ENCODE measurements at places on chromosomes 4 and X.
A peak's percentile ranks its signal among the peaks of the same experiment; 100 is the strongest.

DNA sequence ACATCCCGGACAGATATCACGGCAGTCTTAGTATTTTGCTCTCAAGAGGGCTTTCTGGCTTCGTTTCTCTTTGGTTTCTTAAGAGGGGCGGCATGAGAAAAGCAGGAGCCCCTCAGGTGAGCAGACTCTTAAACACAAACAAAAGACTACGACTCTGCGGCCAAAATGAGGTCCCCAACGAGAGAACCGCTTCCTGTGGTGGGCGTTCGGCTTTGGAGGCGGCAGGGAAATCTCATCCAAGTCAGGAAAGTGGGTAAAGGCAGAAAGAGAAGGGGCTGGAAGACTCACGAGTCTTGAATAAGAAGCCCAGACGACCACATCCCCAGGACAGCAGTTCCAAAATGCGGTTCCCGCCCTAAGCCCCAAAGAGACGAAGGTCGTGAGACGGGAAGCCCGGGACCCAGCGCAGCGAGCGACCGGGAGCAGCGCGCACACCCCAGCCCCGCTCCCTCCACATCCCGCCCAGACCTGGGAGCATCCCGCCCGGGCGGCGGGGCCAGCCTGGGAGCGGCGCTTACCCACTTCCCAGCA lies 409 bp downstream of the UGDH start:
- no peak for DNase-seq

DNA sequence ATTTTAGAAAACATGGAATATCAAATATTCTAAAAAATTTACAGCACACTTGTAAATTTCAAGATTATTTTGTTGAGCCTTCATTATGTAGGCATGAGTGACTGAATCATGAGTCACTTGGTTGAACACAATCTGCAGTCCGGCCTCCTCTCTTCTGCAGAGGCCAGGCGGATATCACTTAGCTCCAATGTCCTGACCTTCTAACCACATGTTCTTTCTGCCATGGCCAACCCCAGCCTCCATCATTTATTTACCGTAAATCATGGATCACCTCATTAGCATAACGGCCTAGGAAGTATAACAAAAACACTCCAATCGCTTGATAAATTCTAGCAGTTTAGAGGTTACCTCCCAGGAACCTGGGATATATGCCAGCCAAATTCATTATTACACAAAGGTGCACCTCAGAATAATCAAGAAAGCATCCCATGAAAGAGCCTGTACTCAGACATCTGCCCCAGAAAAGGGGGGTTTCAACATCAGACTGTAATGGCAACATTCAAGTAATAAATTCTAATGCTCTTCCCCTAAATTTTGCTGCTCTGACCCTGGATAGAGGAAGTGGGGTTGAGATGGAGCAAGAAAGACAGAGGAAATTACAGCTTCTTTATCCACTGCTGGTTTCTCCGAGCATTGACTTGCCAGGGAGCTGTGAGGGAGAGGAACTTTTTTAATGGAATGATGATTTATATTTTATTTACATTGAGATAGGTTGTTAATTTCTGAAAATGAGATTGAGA lies 2153.6 kb upstream of the AGA start:
- no peak for DNase-seq

GRCh38 chrX:45445745-45446412 lies 245.2 kb upstream of the DIPK2B start:
- no peak for DNase-seq

DNA sequence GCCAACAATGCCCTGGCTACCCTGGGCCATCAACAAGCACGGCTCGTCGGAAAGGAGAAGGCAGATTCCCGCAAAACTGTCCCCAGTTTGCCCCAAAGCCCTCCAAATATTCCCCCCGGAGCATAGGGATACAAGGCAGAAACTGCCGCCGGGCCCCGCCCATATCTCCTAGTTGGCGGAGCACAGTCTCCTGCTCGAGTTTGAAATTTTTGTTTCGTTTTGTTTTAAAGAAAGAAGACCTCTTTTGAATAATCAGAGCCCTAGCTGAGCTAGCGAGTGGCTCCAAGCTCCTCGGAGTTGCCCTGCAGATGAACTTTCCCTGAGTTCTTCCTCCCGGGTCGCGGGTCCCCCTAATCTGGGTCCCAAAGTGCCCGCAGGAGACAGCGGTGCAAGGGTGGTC lies 138.1 kb upstream of the ZIC3 start:
- DNase-seq = no peak

DNA sequence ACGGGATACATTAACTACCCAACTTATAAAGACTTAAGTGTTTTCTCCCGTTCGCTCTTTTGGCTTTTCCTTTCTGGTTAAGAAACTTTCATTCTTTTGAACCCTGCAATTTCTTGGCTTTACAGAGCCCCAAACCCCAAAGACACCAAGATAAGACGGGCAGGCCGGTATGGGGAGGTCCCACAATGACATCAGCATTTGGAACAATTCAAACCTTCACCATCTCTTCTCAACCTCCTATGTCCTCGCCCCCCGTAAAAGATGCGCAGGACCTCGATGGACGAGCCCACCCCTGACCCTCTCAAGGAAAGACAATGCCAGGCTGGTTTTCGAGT lies 999 bp downstream of the ZNF518B start:
- no peak for DNase-seq

GRCh38 chrX:152899111-152899873 lies 1.4 kb downstream of the ZNF185 start:
- DNase-seq = no peak

DNA sequence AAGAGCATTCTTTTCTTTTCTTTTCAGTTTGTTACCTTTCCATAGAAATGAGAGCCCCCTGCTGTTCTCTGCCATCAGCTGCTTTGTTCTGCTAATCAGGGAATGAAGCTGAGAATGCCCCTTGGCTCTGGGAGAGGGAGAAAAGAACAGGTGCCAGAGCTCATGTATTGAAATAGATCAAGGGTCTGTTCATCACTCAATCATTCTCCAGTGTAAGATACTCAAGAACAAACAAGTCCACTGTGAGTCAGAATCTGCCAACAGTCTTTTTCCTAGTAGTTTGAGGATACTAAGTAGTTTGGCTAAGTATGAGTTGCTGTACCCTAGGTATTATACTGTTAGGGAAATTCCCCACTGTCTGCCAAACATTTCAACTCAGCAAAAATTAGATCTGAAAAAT lies 144.3 kb downstream of the RTL3 start:
- DNase-seq = no peak

- DNase-seq = no peak
These were observed 36.9 kb upstream of the GDPD2 start for GRCh38 chrX:70386235-70386634.

- no peak for DNase-seq
These were observed 212.2 kb upstream of the CENPE start for GRCh38 chr4:103410386-103410785.

DNA sequence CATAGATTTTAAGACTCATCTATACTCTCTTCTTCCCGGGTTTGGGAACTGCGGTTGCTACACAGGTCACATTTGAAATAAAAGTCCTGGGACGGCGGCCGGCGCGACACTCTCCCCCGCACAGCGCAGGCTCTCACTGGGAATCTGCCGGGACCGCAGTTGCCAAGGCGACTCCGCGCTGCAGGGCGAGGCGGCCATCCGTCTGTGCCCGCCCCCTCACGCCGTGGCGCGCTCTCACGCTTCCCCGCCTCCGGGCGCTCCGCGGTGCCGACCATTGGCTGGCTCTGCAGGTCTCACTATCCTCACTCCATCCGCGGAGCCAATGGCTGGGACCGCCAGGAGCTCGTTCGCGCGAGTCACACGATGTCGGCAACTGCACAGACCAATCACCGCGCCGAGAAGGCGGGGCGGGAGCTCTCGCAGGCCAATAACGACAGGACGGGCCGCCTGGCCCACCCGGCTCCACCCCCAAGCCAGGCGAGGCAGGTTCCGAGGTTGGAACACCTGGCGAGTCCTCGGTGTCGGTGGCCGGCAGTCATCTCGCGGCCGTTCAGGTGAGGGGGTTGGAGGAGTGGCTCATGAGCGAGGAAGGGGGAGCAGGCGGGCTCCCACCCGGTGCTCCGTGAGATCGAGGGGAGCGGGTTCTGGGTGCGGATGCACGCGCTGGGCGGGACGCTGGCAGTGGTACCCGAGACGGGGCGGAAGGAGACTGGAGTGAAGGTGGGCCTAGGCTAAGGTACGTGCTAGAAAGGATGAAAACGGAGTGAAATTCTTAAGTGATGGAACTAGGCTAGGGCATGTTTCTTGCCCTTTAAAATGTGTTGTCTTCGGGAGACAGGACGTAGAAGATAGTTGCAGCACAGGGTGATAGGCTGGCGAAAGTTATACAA lies at the start of gene MSMO1:
Gene MSMO1 (plus strand): TSS at position 459 of the 890 bp plus-strand sequence. CDS start 5,702 bp downstream, outside the sequence.
- peak; percentile 90 for DNase-seq

GRCh38 chr4:148634476-148634875 lies 192.3 kb upstream of the NR3C2 start:
- no peak for DNase-seq

DNA sequence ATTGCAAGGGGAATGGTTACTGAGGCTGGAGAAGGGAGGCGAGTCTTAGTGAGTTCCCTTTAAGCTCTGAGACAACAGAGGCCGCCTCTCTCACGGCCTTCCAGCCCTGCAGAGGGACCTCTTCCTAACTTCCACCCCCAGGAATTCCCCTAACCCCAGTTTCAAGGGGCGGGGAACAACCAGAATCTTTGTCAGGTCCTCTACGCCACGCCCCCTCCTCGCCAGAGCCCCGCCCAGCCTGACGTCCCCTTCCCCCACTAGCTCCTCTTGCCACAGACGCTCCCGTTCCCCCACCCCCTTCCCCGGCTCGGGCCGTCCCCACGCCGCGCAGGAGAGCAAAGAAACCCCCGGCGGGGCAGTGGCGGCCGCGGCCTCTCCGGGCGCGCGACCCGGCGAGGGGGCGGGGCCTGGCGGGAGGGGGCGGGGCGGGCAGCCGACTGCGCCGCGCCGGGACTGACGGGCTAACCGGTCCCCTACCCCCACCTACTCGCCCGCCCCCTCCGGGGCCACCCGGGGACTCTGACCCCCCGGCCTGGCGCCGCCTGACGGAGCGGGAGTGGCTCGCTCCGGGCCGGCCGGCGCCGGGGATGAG lies 12.3 kb upstream of the TMEM156 start:
- peak; percentile 85 for DNase-seq

- DNase-seq = no peak
These were observed 30.7 kb downstream of the TSPAN5 start for GRCh38 chr4:98627531-98628257.
